Activated CD4-positive, CD25-positive, alpha-beta regulatory T cell (primary cell): ENCODE measurements at places on chromosomes 6 and 20.

DNA sequence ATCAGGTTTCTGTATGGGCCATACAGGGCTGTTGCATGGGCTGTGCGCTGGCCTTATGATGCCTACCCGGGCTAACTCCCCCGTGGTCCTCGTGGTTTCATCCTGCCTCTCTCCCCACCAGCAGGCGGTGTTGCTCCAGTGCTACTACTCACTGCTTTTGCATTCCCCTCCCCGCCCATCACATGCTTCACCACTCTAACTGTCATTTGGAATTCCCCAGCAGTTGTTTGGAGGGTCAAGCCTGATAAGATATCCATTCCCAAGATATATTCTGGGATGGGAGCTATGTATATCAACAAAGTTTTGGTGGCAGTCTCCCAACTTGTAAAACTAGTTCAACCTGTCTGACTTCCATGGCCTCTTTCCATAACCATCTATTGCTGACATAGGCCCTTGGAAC is 233.2 kb upstream of the SOX4 start:
- no peak for DNase-seq

DNA sequence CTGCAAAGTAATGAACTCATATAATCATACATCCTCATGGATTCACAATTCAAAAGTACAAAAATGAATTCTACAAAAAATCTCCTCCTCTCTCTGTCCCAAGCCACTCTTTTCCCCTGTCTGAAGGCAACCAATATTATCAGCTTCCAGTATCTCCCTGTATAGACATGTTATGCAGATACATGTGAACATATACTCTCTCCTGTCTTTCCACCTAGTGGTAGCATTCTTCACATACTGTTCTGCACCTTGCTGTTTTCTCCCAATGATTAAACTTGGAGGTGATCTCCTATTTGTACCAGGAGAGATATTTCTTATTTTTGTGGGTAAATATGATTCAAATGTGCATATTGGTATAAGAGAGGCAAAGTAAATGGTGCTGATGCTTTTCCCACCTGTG is 416.4 kb downstream of the EPM2A start:
- no peak for DNase-seq

GRCh38 chr6:145699462-145699861 is 35.9 kb downstream of the EPM2A start:
- no peak for DNase-seq

GRCh38 chr20:18722371-18722770 is 91.2 kb upstream of the SCP2D1 start:
- DNase-seq = no peak

DNA sequence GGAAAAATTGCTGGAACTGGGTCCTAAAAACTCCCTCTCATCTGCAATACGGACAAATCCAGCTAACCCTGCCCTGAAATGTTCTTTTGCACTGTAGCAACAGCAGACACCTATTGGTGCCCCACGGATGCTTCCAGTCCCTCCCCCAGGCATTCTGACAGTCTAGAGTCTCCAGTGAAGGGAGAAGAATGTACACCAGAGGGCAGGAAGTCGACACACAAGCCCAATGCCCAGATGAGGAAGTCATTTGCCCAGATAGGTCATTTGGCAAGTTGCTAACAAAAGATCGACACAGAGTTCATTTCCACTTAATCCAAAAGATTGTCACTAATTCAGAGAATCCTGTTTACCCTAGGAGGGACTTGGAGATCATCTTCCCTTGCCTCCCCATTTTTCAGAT is 293.0 kb upstream of the PRDM1 start:
- DNase-seq = no peak
